Breast epithelium (tissue), 4 donors: ENCODE measurements at places on chromosomes 7 and 10. TPM values are rescaled to one million over a fixed set of nuclear protein-coding genes. Genes with fewer than 3 reads are reported as not detected.

Gene AGBL3
- total RNA-seq: 4.3 TPM

DNA sequence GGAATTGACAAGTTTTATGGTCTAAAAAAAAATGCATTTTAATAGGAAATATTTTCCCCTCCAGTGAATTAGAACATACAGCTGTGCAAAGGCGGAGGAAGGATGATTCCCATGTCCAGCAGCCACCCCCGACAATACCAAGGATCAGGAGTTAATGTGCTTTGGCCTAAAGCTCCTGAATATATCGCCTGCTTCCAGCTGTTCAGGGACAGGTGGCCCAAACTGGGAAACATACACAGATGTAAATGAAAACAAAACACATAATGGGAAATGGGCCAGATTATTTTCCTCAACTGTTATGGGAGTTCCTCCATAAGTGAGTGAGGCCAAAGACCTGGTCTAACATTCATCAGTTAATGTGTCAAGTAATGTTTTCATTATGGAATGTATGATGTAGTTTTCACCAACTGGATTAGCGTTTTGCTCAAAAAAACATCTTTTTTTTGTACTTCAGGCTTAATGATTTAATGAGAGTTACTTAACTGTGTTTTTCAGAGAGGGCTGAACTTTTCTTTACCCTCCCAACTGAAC, 55.1 kb upstream of the LAMB1 start:
- no peak for DNase-seq
- H3K27ac ChIP-seq: no peak overlapping the region
- H3K4me1 ChIP-seq: no peaks in the 10 kb centered on the region
- H3K27me3 ChIP-seq: no peaks in the 10 kb centered on the region
- H3K36me3 ChIP-seq: no peaks in the 10 kb centered on the region
- H3K4me3 ChIP-seq: no peak overlapping the region

- no peak for DNase-seq
- no peaks in the 10 kb centered on the region for H3K36me3 ChIP-seq
- no peak overlapping the region for H3K27ac ChIP-seq
- no peaks in the 10 kb centered on the region for H3K4me1 ChIP-seq
- no peak overlapping the region for H3K4me3 ChIP-seq
- no peaks in the 10 kb centered on the region for H3K27me3 ChIP-seq
Observed at GRCh38 chr7:94382746-94383145, 11.9 kb upstream of the COL1A2 start.

Gene ANKRD2
- total RNA-seq: not detected

DNA sequence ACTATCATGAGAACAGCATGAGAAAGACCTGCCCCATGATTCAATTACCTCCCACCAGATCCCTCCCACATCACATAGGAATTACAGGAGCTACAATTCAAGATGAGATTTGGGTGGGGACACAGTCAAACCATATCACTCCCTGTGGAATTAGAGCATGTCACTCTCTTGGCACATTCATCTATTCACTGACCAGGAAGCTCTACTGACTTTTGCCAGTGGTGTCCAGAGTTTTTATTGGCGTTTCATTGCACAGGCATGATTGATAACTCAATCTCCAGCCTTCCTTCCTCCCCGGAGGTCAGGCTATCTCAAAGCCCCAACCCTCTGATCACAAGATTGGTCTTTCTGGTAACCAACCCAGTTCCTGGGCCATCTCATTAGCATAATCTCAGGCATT, 478.9 kb upstream of the NRP1 start:
- no peaks in the 10 kb centered on the region for H3K36me3 ChIP-seq
- H3K27ac ChIP-seq: no peak overlapping the region
- no peak for DNase-seq
- no peaks in the 10 kb centered on the region for H3K4me1 ChIP-seq
- H3K4me3 ChIP-seq: no peak overlapping the region

DNA sequence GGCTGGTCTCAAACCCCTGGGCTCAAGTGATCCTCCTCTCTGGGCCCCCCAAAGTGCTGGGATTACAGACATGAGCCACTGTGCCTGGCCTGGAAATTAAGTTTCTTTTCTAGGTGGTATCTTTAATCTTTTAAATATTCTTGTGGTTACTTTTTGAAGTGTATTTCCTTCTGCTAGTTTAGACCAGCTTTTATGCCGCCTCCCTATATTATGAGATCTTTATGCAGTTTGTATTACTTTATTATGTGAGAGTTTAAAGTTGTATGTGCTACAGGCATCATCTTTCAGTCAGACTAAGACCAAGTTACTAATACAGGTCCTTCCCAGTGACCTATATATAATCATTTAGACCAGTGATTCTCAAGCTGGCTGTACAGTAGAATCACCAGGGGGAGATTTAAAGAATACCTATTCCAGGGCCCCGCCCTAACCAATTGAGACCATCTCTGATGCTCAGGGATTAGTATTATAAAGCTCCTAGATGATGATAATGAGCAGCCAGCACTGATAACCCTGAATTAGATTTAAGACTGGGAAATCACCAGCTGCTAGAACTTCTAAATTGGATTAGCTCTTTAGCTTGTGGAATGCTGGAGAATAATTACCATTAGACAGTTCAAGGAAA, 11.3 kb downstream of the INPP5F start:
- H3K4me1 ChIP-seq: no peaks in the 10 kb centered on the region
- peak overlapping the region; percentile 55 for H3K27ac ChIP-seq
- no peaks in the 10 kb centered on the region for H3K27me3 ChIP-seq
- H3K36me3 ChIP-seq: no peaks in the 10 kb centered on the region
- no peak overlapping the region for H3K4me3 ChIP-seq

Gene CYP2C8
- total RNA-seq: 1.3 TPM

GRCh38 chr7:78226059-78226719, 427.6 kb downstream of the PHTF2 start:
- H3K4me1 ChIP-seq: no peaks in the 10 kb centered on the region
- no peak overlapping the region for H3K4me3 ChIP-seq
- H3K36me3 ChIP-seq: no peaks in the 10 kb centered on the region
- H3K27me3 ChIP-seq: no peaks in the 10 kb centered on the region
- no peak for DNase-seq

Gene MRPS16
- total RNA-seq: 40.4 TPM

DNA sequence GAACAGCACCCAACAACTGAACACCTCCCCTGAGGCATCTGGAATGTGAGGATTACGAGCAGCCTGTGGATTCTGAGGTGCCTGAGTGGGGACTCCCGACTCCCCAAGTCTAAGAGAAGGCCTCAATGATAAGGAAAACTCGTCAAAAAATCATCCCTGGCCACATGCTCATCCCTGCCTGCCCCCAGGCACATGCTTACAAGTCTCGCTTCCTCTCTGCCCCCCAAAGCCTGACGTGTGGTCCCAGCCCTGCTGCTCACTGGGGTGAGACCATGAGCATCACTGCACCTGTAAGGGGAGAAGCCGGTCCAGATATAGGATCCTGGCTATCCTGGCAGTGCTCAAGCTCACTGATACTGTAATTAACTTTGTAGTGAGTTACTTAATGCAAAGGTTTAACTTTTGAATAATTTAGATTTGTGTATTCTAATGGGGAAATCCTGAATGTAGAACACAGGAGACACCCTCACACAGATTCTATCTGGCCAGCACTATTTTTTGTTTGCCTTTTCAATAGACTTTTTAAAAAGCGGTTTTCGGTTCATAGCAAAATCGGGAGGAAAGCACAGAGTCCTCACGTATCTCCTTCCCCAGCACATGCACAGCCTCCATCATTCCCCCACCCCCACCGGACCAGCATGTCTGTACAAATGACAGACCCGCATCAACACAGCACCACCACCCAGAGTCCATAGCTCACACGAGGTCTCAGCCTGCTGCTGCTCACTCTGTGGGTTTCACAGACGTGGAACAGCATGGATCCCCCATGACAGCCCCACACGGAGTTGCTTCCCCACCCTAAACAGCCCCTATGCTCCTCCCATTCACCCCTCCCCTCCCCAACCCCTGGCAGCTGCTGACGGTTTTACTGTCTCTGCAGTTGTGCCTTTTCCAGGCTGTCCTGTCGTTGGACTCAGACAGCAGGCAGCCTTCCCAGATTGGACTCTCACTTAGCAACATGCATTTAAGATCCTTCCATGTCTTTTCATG, 167.9 kb downstream of the DIP2C start:
- DNase-seq: no peak
- H3K27ac ChIP-seq: no peak overlapping the region
- H3K27me3 ChIP-seq: no peaks in the 10 kb centered on the region

GRCh38 chr7:108404509-108405420, 51.5 kb downstream of the NRCAM start:
- no peaks in the 10 kb centered on the region for H3K27me3 ChIP-seq
- DNase-seq: no peak
- H3K27ac ChIP-seq: no peak overlapping the region
- no peaks in the 10 kb centered on the region for H3K36me3 ChIP-seq
- no peaks in the 10 kb centered on the region for H3K4me1 ChIP-seq

GRCh38 chr10:5958675-5959074, 18.7 kb downstream of the IL15RA start:
- H3K27me3 ChIP-seq: no peaks in the 10 kb centered on the region
- H3K4me3 ChIP-seq: no peak overlapping the region
- H3K36me3 ChIP-seq: no peaks in the 10 kb centered on the region
- no peak overlapping the region for H3K27ac ChIP-seq
- no peaks in the 10 kb centered on the region for H3K4me1 ChIP-seq

Gene CPA4
- 0.98 TPM for total RNA-seq

Gene SMKR1
- not detected for total RNA-seq

Gene NPC1L1
- total RNA-seq: 0.33 TPM

- no peaks in the 10 kb centered on the region for H3K36me3 ChIP-seq
- DNase-seq: no peak
- H3K27me3 ChIP-seq: no peaks in the 10 kb centered on the region
- H3K4me3 ChIP-seq: no peak overlapping the region
- no peak overlapping the region for H3K27ac ChIP-seq
Observed at GRCh38 chr10:18104223-18104872, 35.9 kb upstream of the CACNB2 start.

- H3K4me3 ChIP-seq: no peak overlapping the region
- DNase-seq: no peak
- no peaks in the 10 kb centered on the region for H3K27me3 ChIP-seq
- no peaks in the 10 kb centered on the region for H3K36me3 ChIP-seq
- H3K27ac ChIP-seq: no peak overlapping the region
- H3K4me1 ChIP-seq: no peaks in the 10 kb centered on the region
Observed at GRCh38 chr10:116418389-116418788, 9.3 kb upstream of the PNLIPRP3 start.

DNA sequence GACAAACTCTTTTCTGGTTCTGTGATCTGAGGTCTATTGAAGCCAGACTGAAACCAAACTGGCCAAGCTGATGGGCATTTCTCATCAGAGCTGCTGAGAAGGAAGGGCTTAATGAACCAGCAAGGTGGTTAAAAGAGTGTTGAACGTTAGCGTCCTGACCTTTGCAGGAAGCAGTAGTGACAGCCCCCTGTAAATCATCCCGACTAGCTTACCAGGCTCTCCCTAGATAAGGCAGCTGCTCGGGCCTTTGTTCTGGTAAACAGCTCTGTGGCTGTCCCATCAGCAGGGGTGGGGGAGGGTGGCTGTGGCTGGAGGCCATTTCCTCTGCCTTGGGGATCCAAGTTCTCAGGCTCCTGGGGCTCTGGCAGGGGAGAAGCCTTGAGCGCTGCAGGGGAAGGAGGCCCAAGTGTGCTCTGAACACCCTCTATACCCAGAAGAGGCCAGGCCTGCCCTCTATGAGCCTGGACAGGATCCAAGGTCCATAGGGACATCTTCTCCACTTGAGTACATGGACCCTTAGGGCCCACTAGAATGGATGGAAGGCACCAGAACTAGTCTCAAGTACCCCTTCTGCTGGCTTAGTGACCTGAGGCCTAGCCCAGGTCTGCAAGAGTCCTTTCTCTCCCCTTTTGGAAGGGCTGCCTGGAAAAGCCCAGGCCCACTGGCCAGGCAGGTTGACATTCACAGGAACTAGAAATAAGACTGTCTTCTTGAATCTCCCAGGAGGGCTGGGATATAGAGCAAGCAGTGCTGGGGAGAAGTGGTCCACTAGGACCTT, 134.6 kb downstream of the ARHGAP22 start:
- peaks cover 5% of the 10 kb centered on the region for H3K27me3 ChIP-seq

- no peaks in the 10 kb centered on the region for H3K36me3 ChIP-seq
- DNase-seq: peak; percentile 34
- H3K4me3 ChIP-seq: no peak overlapping the region
- H3K27me3 ChIP-seq: no peaks in the 10 kb centered on the region
- no peak overlapping the region for H3K27ac ChIP-seq
- no peaks in the 10 kb centered on the region for H3K4me1 ChIP-seq
Observed at GRCh38 chr10:100864978-100865377, 47.8 kb upstream of the SLF2 start.

DNA sequence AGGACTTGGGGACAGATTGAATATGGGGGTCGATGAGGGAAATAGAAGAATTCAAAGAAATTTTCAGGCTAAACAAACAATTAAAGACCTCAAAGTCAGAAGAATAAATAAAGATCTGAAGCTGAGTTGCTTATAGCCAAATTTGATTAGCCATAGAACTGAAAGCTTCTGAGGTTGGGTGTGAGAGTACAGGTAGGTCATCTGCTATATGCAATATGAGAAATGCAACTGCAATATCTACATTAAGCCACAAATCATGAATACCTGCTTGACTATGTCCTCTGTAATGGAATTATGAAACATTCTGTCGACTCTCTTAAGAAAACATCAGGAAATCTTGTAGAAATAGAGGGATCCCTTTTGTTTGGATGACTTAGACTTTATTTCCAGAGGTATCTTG, 192.1 kb upstream of the PCDH15 start:
- H3K27ac ChIP-seq: no peak overlapping the region
- H3K4me1 ChIP-seq: no peaks in the 10 kb centered on the region
- no peak for DNase-seq
- no peak overlapping the region for H3K4me3 ChIP-seq
- H3K27me3 ChIP-seq: no peaks in the 10 kb centered on the region
- H3K36me3 ChIP-seq: no peaks in the 10 kb centered on the region

DNA sequence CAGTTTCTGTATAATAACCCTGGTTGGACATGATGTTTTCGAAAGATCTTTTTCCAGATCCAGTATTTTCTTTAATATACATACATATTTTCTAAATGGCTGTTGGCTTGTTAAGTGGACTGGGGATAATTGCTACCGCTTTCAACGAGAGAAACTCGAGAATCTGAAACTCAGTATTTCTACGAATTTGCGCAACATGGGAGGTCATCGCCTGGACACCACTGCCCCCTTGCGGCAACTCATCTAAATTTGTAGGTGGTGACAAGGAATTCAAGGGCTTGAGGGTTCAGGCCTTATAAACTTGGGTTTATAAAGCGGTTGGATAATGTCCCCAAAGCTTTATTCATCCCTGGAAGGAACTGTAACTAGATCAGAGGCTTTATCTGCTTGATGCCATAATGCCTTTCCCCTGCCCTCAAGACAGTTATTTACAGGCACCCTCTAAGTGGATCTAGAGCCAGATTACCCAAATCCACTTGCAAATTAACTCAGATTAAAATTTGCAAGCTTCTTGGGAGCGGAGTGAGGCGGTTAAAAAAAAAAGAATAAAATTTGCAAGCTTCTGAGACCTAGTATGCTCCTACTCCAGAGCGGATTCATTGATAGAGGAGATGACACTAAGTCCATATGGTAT, 21.3 kb upstream of the KCNK18 start:
- H3K36me3 ChIP-seq: no peaks in the 10 kb centered on the region
- H3K4me1 ChIP-seq: no peaks in the 10 kb centered on the region
- peak overlapping the region; percentile 24 for H3K4me3 ChIP-seq
- DNase-seq: no peak
- no peak overlapping the region for H3K27ac ChIP-seq

Gene NRG3
- total RNA-seq: 0.88 TPM
